ENCODE measurements at places on chromosomes 16 and 17.

DNA sequence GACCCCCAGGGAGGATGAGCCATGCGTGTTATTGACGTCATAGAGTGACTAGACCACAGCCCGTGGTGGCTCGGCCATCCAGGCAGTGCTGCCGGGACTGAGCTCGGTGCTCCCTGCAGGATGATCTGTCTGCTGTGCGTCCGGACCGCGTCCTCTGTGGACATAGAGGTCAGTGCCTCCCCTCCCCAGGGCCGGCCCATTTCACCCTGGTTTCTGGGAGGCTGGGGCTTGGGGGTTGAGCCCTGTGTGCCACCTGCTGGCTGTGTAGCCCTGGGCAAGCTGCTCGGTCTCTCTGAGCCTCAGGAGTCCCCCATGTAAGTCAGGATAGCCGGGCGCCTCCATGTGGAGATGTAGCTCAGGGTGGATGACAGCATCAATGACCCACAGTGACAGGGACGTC, 8.3 kb downstream of the TSC2 start:
- no peaks in the 10 kb centered on the region for H3K27me3 ChIP-seq
- DNase-seq: no peak
- H3K4me1 ChIP-seq: no peaks in the 10 kb centered on the region
- no peak overlapping the region for H3K4me3 ChIP-seq
- no peak overlapping the region for H3K27ac ChIP-seq
- H3K36me3 ChIP-seq: peaks cover 24% of the 10 kb centered on the region

- H3K4me3 ChIP-seq: no peak overlapping the region
- no peaks in the 10 kb centered on the region for H3K4me1 ChIP-seq
- H3K36me3 ChIP-seq: no peaks in the 10 kb centered on the region
Measured at GRCh38 chr16:58487566-58488351, 12.2 kb upstream of the NDRG4 start.

DNA sequence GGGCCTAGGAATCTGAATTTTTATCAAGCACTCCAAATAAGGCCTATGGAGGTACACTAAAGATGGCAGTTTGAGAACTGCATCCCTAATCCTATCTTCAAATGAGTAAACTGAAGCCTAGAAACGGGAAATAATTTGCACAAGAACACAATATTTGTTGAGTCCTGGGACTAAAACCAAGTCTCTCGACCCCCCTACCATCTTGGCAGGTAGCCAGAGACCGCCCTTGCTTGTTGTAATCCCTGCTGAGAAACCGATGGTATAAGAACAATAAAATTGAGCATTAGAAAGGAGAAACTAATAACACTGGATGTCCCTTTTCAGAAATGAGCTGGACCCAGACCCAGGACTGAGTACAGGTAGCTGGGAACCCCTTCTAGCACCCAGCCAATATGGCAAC, 24.4 kb downstream of the ADAMTS18 start:
- H3K27me3 ChIP-seq: no peaks in the 10 kb centered on the region
- no peaks in the 10 kb centered on the region for H3K36me3 ChIP-seq
- no peak for DNase-seq
- no peak overlapping the region for H3K27ac ChIP-seq
- H3K4me1 ChIP-seq: no peaks in the 10 kb centered on the region

- no peak for DNase-seq
- no peak overlapping the region for H3K27ac ChIP-seq
- no peaks in the 10 kb centered on the region for H3K27me3 ChIP-seq
- H3K4me3 ChIP-seq: no peak overlapping the region
Measured at GRCh38 chr17:52035336-52035915, 123.1 kb downstream of the CA10 start.

DNA sequence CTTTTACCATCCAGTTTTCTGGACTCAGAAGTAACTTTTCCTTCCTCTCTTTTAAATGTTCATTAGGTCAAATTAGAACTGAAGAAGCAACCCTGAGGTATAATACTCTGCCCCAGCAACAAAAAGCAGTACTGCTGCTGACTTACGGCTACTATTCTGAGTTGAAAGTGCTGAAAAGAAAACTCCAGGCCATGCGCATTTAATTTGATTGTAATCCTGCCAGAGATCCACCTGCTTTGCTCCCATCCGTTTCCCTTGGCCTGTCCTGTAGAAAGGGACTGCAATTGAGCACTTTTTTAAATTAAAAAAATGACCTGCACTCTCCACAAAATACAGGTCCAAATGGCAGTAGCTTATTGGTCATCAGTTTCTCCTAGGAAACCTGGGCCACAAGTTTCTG, 61.6 kb downstream of the PITPNC1 start:
- no peak for DNase-seq
- H3K27me3 ChIP-seq: no peaks in the 10 kb centered on the region
- no peak overlapping the region for H3K4me3 ChIP-seq
- peak overlapping the region; percentile 5 for H3K27ac ChIP-seq

DNA sequence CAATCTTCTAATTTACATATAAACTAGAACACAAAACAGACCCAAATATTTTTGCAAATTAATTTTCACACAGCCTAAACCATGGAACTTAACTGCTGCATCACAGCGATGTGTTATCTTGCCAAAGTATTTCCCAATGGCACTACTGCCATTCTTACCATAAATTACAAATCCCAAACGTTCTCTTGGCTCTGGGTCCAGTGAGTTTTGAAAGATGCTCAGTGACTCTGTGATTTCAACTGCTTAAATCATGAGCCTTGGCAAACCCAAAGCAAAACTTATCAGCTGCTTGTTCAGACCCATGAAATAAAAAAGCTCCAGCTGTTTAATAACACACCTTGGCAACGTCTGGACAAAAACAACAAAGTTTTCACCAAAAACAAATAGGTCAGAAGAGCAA, 223.0 kb downstream of the CA10 start:
- H3K4me1 ChIP-seq: no peaks in the 10 kb centered on the region
- no peak overlapping the region for H3K4me3 ChIP-seq

DNA sequence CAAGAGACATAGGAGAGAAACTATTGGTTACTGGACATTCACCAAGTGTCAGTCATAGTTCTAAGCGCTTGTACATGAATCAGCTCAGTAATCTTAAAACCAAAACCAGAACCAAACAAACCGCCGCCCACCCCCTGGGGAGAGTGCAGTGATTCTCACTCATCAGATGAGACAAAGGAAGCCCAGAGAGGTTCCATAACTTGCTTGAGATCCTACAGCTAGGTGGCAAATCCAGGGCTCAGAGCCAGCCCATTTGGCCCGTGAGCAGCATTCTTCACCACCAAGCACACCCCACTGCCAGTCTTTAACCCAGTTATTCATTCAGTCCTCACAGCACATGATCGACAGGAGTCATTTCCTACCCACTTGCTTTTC, 37.2 kb upstream of the RGS9 start:
- H3K4me3 ChIP-seq: peak overlapping the region; percentile 39
- peak overlapping the region; percentile 61 for H3K27ac ChIP-seq
- DNase-seq: peak; percentile 79
- no peaks in the 10 kb centered on the region for H3K36me3 ChIP-seq
- H3K4me1 ChIP-seq: peaks cover 26% of the 10 kb centered on the region
- H3K27me3 ChIP-seq: no peaks in the 10 kb centered on the region

DNA sequence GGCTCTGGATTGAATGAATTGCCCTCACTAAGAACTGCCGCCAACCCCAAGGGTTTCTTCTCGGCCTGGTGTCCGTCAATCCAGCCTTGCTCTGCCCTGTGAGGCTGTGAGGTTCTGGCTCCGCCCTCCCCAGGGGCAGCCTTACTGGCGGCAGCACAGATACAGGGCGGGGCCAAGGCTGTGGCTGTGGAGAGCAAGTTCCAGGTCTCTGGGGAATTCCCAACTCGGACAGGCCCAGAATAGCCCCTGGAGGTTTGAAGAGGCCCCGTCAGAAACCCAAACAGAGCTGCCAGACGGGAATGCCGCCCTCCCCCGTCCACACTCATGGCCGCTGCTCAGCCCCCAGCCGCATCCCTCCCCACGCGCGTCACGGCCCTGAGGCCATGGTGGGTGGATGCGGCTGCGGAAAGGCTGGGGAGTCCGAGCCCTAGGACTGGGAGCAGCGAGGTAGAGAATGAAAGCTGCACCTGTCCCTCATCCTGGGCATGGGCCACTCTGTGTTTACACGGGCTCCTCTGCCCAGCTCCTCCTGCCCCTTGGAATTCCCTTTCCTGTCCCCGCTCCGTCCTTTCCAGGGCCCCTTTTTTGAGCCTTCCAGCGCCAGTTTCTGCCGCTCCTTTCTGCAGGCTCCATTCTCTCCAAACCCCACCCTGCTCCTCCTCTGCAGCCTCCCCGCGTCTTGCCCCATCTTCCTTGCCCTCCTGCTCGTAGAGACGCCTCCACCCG, 660 bp upstream of the PRRT2 start:
- no peaks in the 10 kb centered on the region for H3K27me3 ChIP-seq
- peak overlapping the region; percentile 69 for H3K4me3 ChIP-seq
- H3K36me3 ChIP-seq: peaks cover 8% of the 10 kb centered on the region
- H3K4me1 ChIP-seq: peaks cover 64% of the 10 kb centered on the region
- DNase-seq: peak; percentile 56
- peak overlapping the region; percentile 80 for H3K27ac ChIP-seq

DNA sequence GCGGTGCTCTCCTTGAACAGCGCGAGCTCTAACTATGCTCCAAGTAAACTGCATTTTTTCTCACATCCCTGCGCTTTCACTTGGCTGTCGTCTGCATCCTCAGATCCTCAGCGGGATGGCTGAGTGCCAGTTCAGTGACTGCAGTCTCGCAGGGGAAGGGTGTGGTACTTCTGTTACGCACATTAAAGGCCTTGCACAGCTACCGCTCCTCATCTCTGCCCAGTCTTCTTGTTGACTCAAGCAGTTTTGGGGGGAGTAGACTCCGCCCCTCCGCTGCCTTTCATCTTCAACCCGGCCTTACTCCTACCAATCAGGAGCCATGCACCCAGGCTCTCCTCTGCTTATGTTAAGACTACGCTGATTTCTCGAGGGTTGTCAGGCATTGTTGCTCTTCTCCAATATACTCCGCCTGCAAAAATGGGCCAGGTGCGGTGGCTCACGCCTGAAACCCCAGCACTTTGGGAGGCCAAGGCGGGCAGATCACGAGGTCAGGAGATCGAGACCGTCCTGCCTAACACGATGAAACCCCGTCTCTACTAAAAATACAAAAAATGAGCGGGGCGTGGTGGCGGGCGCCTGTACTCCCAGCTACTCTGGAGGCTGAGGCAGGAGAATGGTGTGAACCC, 10.0 kb downstream of the ATP5PD start:
- H3K4me3 ChIP-seq: peak overlapping the region; percentile 37
- H3K4me1 ChIP-seq: peaks cover 57% of the 10 kb centered on the region
- H3K36me3 ChIP-seq: peaks cover 35% of the 10 kb centered on the region
- H3K27ac ChIP-seq: peak overlapping the region; percentile 64

DNA sequence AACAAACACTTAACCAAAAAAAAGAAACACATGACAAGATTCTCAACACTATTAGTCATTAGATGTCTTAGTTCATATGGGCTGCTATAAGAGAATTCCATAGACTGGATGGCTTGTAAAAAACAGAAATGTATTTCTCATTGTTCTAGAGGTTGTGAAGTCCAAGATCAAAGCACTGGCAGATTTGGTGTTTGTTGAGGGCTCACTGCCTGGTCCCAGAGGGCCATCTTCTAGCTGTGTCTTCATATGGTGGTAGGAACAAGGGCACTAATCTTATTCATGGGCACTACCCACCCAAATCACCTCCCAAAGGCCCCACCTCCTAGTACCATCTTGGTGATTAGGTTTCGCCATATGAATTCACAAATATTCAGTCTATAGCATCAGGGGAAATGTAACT, 162.5 kb upstream of the SDK2 start:
- H3K36me3 ChIP-seq: no peaks in the 10 kb centered on the region
- DNase-seq: no peak
- H3K4me1 ChIP-seq: no peaks in the 10 kb centered on the region
- H3K27me3 ChIP-seq: peaks cover 5% of the 10 kb centered on the region
- no peak overlapping the region for H3K4me3 ChIP-seq

DNA sequence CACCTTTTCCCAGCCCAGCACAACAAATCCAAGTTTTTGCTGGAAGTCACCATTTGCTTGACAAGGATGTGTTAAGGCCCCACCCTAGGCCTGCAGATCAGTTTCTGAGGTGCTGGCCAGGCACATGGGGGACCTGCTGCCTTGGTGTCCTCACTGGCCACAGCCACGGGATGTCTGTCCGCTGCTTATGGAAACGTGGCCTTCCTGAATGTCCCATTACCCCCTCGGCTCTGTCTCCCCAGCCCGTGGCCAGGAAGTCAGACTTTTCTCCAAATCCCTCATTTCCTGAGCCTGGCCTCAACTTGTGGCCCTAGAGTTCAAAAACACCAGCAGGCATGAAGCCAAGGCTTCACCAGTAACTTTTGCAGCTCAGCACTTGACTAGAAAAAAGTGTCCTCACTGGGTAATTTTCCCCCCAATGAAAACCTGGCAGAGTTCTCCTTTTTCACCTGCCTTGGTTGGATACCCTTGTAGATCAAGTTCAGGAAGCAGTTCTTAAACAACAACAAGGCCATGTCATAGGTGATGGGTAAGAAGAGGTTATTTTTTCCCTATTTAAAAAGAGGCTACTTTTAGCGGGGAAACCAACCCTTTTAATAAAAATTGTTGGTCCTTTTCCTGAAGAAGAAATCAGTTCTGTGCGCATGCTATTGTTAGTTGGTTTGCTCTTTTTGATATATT, 80.8 kb downstream of the SOCS1 start:
- DNase-seq: no peak
- H3K27ac ChIP-seq: no peak overlapping the region
- peaks cover 8% of the 10 kb centered on the region for H3K36me3 ChIP-seq
- H3K4me1 ChIP-seq: peaks cover 13% of the 10 kb centered on the region

GRCh38 chr17:77935121-77935571, 23.4 kb upstream of the TNRC6C start:
- no peaks in the 10 kb centered on the region for H3K36me3 ChIP-seq
- peaks cover 11% of the 10 kb centered on the region for H3K4me1 ChIP-seq
- H3K27me3 ChIP-seq: no peaks in the 10 kb centered on the region
- peak; percentile 16 for DNase-seq
- no peak overlapping the region for H3K4me3 ChIP-seq

GRCh38 chr16:75007443-75007842, 8.6 kb downstream of the ZNRF1 start:
- no peak for DNase-seq
- no peak overlapping the region for H3K4me3 ChIP-seq
- peaks cover 15% of the 10 kb centered on the region for H3K4me1 ChIP-seq

DNA sequence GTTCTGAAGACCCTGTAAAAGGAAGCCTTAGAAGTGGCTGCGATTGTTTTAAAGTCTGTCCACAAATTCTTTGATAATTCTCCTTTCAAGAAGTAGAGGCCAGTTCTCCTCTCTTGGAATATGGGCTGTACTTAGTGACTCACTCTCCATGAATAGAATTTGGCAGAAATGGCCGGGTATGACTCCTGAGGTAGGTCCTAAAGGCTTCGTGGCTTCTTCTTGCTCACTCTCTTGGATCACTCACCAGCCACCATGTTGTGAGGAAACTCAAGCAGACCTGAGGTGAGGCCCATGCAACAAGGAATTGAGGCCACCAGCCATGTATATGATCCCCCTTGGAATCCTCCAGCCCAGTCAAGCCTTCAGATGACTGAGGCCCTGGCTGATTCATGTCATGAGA, 75.8 kb downstream of the WWOX start:
- H3K4me3 ChIP-seq: no peak overlapping the region
- no peak for DNase-seq
- H3K4me1 ChIP-seq: no peaks in the 10 kb centered on the region
- no peaks in the 10 kb centered on the region for H3K36me3 ChIP-seq

Measured in CD4-positive, alpha-beta memory T cell (primary cell).